Activated CD4-positive, alpha-beta T cell treated with anti-CD3 and anti-CD28 coated beads, Interleukin-2, amount 10 ng/mL, durations not matched to agents 7 days and 5 days (primary cell): ENCODE measurements at places on chromosomes 12 and 14.

DNA sequence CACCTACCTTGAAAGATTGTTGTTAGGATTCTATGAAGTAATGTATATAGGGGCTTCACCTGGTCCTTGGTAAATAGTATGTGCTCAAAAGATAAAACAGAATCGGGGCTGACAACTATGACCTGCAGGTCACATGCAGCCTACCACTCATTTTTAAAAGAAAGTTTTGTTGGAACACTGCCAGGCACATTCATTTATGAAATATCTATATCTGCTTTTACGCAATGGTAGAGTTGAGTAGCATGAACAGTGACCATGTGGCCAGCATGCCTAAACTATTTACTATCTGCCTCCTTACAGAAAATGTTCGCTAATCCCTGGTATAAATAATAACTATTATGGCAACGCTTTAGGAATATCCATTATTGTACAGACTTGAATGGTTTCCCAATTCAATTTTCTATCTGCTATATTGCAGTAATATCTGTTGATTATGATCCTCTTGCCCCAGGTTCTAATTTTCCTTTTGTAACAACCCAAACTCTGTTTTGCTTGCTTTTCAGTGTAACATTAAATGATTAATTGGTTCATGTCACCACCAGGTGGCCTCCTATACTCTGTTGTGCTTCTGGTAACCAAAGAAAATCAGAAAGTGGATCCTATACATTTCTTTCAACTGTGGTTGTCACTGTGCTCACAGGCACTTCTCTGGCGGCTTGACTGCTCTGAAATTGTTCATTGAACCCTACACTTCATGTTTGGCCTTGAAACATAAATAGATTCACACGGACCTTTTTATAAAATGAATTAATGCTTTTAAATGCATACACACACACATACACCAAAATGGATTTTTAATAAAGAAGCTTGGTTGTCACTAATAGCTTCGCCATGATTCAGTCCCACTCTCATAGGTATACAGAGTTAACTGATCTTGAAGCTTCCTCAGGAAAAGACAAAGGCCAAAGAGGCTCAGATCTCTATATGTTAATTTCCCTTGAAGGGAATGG, 227.7 kb upstream of the NPAS3 start:
- peak; percentile 25 for DNase-seq

- DNase-seq, result no peak
Observed at GRCh38 chr12:38761636-38762342, 143.6 kb downstream of the CPNE8 start.

DNA sequence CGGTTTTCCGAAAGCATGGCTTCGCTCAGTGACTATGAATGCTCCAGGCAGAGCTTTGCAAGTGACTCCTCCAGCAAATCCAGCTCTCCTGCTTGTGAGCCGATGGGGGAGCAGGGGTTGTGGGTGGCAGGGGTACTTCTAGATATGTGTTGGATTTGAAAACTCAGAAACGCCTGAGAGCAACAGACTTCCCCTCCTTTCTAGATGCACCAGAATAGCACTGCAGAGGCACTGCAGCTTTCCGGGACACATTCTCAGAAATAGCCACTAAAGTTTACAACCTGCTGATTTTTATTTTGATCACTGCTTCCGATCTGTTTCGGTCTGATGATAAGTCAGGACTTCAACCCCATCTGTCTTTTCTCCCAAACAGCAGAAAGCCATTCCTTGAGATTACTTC, 8.6 kb downstream of the TCP11L2 start:
- DNase-seq, result no peak

DNA sequence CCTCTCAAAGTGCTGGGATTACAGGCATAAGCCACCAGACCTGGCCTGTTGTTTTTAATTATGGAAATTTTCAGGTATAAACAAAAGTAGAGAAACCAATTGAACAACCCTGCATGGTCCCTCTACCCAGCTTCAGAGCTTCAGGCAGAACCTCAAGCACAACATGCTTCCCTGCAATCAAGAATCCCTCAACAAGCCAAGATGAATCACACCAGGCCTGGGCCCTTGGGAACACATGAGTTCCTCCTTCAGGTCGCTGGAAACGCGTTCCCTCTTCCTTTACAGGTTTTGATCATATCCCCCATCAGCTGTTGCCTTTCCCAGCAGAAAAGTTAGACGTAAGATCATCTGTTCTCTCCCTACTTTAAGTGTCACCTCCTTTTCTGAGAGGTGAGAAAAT, 20.5 kb upstream of the CORO1C start:
- no peak for DNase-seq
